NCI-H1436 treated with DMSO at 0.1 percent for 48 hours (cell line): ENCODE measurements at places on chromosomes 7 and 10.

DNA sequence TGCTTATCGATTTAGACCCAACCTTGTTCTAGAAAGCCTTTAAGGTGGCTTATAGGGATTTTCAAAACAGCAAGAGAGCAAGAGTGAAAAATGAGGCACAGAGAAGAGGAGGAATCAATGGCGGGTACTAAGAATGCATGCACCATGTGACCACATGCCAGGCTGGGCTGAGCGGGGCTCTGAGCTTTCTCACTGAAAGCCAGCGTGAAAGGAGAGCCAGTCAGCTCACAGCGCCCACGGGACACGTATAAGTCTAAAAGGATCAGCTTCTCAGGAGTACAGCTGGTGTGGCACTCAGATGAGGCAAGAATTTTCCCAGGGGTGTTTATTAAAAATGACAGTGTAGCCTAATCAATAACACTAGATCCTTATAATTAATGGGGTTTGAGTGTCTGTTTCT lies 114.3 kb downstream of the SLIT1 start:
- no peak for DNase-seq

DNA sequence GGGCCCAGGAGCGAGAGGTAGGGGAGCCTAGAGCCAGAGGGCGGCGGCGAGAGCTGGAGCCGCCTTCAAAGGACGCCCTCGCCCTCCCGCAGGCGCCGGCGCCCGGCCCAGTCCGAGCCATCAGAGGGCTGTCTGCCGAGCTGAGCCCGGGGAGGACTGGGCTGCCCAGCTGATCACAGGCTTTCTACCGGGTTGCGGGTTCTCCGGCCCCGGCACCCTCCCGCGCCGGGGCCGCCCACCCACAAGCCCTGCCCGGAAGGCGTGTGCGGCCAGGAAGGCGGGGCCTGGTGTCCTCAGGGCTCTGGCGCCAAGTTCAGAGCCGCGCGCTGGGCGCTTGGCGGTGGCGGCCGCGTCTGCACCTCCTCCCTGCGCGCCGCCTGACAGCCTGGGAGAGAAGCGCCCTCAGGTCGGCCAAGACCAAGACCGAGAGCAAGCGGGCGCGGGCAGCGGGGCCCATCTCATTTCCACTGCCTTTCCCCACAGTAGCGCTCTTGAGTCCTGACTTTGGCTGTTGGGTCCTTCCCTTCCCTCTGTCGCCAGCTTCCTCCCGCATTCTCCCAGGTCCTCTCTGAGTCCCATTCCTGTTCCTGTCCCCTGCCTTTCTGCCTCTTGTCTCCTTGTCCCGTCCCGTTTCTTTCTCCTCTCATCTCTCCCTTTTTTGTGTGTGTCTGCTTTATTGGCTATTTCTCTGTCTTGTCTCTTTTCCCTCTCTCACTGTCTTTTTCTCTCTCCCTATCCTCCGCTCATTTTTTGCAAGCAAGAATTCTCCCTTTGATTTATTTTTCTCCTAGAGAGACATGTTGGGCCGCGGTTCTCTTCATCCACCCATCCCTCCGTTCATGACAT lies 60.6 kb upstream of the MSMB start:
- DNase-seq: no peak

DNA sequence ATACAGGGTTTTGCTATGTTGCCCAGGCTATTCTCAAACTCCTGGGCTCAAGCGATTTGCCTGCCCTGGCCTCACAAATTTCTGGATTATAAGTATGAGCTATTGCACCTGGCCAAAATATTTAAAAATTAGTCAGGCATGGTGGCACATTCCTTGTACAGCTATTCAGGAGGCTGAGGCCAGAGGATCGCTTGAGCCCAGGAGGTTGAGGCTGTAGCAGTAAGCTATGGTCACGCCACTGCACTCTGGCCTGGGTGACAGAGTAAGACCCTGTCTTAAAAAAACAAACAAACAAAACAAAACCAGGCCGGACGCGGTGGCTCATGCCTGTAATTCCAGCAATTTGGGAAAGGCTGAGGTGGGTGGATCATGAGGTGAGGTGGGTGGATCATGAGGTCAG lies 14.5 kb upstream of the SIRT1 start:
- no peak for DNase-seq

DNA sequence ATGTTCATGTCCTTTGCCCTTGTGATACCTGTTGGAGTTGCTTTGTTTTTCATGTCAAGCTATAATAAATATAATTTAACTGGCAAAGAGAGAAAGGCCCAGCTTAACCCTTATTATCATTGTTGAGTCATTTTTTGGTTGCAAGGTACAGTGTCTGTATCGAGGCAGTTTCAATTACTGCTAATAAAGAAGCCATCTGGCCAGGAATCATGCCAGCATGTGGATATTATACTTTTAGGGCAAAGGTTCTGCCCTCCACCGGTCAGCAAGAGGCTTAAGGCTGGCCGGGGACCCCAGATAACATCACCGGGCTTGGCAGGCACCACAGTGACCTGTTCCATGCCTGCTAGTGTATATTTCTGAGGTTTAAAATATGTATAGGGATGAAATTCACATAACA lies 9.0 kb upstream of the CYP3A4 start:
- no peak for DNase-seq

- no peak for DNase-seq
Measured at GRCh38 chr10:12561307-12561706, 212.0 kb downstream of the CAMK1D start.
